ENCODE measurements at places on chromosomes 6 and 20. TPM values are rescaled to one million over a fixed set of nuclear protein-coding genes. Genes with fewer than 3 reads are reported as not detected.
A peak's percentile ranks its signal among the peaks of the same experiment; 100 is the strongest.

LPA gene
- total RNA-seq, result not detected

SCUBE3 gene
- 0.88 TPM for total RNA-seq

DEFB132 gene
- total RNA-seq, result not detected

COL11A2 gene
- total RNA-seq, result 0.79 TPM

GSTA3 gene
- not detected for total RNA-seq

RNF5 gene
- 59.4 TPM for total RNA-seq

TP53INP2 gene
- 5.0 TPM for total RNA-seq

BMP2 gene
- not detected for total RNA-seq

SIRPD gene
- total RNA-seq, result not detected

MAP7 gene
- 1.0 TPM for total RNA-seq

TPMT gene
- 17.9 TPM for total RNA-seq

PRSS35 gene
- total RNA-seq, result 1.3 TPM

GRCh38 chr20:48601798-48602197 is 226.0 kb downstream of the PREX1 start:
- no peak for DNase-seq

GRCh38 chr6:143578054-143578453 is 66.5 kb upstream of the FUCA2 start:
- DNase-seq, result no peak

GRCh38 chr6:87382861-87383260 is 24.9 kb upstream of the CFAP206 start:
- no peak for DNase-seq

DNA sequence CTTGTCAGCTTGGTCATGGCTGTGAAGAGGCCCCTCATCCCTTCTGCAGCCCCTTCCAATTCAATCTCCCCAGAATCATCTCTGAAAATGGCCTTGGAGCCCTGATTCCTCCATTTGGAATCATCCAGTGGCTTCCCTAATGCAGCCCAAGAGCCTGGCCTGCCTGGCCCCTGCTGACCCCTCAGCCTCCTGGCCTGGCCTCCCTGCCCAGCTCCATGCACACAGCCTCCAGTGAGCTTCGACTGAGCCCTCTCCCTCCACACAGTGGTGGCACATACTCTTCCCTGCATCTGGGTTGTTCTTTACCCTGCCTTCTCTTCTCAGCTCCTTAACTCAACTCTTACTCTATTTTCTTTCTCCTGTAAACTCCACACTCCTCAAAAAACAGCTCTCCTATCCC is 120.9 kb downstream of the ANKRD60 start:
- DNase-seq, result no peak

DNA sequence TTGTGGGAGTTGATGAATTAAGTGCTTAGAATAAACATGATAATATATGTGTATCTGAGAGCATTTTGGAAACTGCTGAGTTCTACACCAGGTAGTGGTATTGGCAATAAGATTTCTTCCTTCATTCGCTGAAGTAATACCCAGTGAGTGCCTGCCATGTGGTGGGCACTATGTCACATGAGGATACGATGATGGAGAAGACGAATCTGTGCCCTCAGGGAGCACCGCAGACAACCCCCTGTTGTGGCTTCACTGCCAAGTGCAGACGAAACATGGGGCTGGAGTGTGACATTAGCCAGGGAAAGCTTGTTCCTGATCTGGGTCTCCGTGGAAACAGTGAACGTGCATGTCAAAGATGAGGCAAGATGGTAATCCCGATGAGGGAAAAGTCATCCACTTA is 7.9 kb downstream of the ZNF76 start:
- no peak for DNase-seq

DNA sequence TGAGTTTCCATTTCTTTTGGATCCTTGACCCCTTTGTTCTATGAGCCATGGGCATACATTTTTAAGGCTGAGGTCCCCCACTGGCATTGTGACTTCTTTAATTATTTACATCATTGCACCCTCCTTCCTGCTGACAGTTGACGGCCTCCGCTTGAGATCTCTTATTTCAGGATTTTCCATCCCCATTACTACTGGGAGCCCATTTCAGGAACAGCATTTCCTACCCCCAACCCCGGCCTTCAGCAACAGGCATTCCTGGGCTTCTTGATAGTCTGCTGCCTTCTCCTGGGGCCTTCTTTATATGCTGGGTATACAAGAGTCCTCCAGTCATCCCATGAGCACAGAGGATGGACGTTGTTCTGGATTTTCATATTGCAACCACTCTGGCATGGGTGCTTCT is 3.8 kb downstream of the ULBP1 start:
- DNase-seq, result no peak

GRCh38 chr20:57525328-57526086 is 567 bp upstream of the CTCFL start:
- DNase-seq, result no peak

DNA sequence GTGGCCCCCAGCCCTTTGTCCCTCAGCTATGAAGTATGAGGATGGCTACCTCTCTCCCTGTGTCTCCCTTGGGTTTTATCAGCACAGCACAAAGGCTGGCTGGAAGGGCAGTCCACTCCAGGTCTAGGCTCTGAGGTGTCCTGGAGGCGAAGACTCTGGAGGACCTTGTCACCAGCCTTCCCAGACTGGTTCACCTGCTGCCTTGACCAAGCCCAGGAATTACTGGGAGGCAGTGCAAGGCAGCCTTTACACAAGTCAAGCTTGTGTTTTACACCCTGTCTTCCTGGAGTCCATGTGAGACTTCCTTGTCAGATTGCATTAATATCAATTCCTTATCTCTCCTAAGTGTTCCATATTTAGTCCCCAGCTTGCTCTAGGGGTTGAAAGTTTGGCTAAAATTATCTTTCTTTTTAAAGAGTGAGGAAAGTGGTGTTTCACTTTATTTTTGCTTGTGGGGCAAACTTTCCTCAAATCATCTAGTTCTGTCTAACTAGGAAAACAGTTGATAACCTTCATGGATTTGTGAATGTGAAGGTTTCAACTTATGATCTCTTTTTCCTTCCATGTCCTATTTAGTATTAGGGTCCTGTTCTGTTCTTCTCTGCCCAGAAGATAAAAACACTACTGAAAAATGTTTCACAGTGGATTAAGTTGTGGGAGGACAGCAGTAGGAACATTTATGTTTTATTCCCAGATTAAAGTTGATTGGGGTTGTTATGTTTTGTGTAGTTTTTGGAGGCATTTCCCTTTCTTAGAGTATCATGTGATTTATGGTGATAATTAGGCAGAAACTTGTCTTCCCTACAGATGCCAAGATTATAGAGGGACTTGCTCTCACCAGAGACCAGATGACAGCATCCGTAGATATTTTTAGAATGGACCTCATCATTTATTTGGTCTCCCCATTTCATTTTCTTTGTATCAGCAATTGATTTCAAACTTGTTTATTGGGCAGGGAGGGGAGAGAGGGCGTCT is 114.8 kb downstream of the FOXO3 start:
- no peak for DNase-seq

- DNase-seq, result no peak
These were observed 10.1 kb upstream of the MYLIP start for GRCh38 chr6:16118825-16119224.

DNA sequence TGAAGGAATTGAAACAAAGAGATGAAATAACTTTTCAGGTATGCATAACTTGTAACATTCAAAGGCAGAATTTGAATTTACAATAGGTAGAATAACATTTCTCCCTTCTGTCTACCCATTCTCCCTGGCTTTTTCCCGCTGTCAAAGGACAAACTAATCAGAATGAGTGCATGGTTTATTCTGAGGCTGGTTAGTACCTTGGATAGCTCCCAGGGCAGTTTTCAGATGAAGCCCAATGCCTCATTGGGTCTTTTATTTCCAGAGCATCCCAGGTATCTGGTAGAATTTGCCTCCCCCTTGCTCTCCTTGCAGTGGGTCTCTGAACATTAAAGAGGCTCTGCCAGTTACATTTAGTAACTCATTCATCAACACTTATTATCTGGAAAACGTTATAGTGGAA is 665.5 kb downstream of the BCKDHB start:
- DNase-seq, result peak; percentile 43

DNA sequence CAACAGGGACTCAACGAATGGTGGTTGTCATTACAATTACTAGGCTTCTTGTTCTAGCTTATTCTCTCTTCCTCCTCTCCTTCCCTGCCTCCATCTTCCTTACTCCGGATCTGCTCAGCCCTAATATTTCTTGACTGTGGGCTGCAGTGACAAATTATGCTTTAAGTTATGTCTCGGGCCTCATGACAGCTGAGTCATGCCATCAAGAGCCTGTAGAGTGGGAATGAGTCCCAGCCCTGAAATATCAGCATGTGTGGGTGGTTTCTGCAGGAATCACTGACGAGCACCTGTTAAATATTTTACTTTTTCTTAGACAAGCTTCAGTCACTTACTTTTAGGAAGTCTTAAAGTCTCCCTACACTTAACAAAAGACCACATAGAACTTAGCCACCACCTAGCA is 83.1 kb upstream of the CBLN4 start:
- no peak for DNase-seq

- DNase-seq, result no peak
These were observed 819.5 kb upstream of the ADGRB3 start for GRCh38 chr6:67815623-67816022.

DNA sequence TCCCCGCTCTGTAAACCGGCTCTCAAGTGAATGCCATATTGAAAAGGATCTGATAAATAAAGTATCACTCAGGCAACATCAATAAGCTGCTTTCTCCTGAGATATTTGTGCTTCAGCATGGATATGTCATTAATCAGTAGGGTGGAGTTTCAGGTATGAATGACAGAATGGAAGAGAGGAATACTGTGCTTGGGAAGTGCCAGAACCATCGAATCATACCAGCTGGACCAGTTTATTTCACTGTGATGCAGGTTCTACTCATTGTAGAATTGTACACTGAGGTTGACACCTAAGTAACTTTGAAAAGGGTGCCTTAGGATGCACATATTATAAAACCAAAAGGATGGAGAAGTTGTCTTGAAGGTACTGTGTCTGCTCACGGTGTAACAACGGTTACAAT is 17.9 kb upstream of the TBC1D7 start:
- DNase-seq, result no peak

GRCh38 chr6:83086751-83087150 is 19.3 kb downstream of the DOP1A start:
- no peak for DNase-seq

GRCh38 chr6:138162111-138162954 is 594 bp downstream of the ARFGEF3 start:
- DNase-seq, result no peak

DNA sequence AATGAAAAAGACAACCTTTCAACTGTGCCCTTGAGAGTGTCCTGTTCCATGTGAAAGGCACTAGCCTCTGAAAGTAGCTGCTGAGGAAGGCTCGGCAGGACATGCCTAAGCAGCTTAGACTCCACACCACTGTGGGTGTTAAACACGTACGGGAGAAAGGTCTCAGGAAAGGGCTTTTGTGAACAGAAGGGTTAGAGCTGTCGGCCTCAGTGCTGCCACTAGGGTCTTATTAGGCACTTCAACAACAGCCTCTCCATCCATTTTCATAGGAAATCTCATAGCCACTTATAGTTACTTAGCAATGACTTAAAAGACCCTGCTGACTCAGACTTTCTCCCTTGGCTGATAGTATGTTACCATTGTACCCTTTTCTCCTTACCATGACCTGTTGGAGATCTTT is 662.8 kb downstream of the TBC1D32 start:
- DNase-seq, result no peak

DNA sequence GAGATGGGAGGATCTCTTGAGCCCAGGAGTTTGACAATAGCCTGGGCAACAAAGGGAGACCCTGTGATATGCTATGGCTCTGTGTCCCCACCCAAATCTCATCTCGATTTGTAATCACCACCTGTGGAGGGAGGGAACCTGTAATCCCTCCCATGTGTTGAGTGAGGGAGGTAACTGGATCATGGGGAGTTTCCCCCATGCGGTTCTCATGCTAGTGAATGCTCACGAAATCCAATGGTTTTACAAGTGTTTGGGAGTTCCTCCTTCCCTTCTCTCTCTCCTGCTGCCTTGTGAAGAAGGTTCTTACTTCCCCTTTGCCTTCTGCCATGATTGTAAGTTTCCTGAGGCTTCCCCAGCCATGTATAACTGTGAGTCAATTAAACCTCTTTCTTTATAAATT is 3.4 kb downstream of the NUDT3 start:
- no peak for DNase-seq

- no peak for DNase-seq
These were observed 124.4 kb downstream of the RIN2 start for GRCh38 chr20:19882446-19882845.

DNA sequence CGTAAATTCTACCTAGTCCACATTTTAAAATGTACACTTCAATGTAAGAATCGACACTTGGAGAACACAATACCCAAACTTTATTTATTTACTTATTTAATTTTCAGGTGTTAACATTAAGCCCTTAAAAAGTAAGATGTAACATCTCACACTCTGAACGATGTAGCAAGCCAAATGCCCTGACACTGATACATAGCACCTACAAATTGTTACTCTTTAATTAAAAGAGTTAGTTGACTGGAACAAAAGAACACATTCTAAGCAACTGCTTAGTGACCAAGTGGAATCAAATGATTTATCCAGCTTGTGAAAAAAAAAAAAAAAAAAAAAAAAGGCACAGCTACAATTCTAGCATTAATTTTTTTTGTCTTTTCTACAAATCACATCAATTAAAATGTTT is 292.1 kb upstream of the THEMIS start:
- DNase-seq, result no peak

- no peak for DNase-seq
These were observed 142.4 kb upstream of the C6orf118 start for GRCh38 chr6:165451838-165452237.

DNA sequence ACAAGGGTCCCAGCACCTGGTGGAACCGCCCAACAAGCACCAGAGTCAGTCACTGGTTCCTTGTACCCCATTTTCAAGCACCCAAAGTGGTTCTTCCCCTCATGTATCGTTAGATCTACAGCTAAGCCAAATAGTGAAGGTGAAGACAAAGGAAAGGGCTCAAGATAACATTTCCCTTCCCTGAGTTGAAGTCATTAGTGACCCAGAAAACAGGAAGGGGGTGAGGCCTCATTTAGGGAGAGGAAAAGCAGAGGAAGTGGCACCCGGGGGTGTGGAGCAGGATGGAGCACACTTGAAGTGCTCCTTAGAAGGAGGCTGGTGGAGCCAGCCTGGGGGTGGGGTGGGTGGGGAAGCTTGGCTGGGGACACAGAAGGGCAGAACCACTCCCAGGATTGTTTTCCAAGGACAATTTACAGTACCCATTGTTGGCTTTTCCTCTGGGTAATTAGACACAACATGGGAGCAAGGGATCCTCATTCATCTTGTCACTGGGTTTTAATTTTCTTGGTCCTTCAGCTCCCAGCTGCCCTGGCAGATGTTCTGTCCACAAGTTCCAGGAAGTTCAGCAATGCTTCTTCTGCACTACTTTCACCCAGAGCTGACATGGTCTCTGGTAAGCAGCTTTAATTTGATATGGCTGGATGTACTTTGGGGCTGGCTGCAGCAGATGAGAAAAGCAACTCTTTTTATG is 73.3 kb upstream of the CD93 start:
- DNase-seq, result no peak

DNA sequence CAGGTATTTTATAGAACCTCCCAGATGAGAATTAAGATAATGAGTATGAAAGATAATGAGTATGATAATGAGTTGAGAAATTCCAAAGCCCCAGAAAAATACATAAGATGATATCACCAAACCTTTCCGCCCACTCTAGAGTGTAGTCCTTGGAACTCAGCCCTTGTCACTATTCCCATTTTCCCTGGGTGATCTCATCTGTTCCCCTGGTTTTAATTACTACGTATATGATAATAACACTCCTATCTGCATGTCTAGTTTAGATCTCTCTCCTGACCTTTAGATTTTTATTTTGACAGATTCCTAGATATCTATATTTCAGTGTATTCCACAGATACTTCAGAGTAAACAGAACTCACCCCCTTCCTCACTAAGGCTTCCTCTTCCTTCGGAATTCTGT is 51.0 kb upstream of the ASIP start:
- DNase-seq, result no peak

GRCh38 chr6:44514085-44514484 is 126.6 kb downstream of the CDC5L start:
- DNase-seq, result no peak

All from A172 (cell line).